Hepatocyte (in vitro differentiated cells): ENCODE measurements at places on chromosomes 5 and 9. TPM values are rescaled to one million over a fixed set of nuclear protein-coding genes. Genes with fewer than 3 reads are reported as not detected.

TMEM252 gene
- total RNA-seq = 0.16 TPM in 1 of 2 replicates, not detected in the other

ACOT12 gene
- total RNA-seq = 9.6 and 10.2 TPM in 2 replicates

- no peak for DNase-seq
Measured at GRCh38 chr9:133199648-133200321, 9.3 kb downstream of the OBP2B start.

- no peak for DNase-seq
Measured at GRCh38 chr5:151496041-151496484, 48.7 kb downstream of the SLC36A1 start.

- no peak for DNase-seq
Measured at GRCh38 chr9:5846096-5846495, 13.2 kb upstream of the ERMP1 start.

GRCh38 chr5:1068895-1069719 lies 42.8 kb downstream of the SLC12A7 start:
- DNase-seq = no peak

- no peak for DNase-seq
Measured at GRCh38 chr5:68381060-68381459, 165.5 kb downstream of the PIK3R1 start.
